ENCODE measurements at places on chromosomes 5 and 9. TPM values are rescaled to one million over a fixed set of nuclear protein-coding genes. Genes with fewer than 3 reads are reported as not detected.

The SH3GL2 gene
- total RNA-seq = not detected

The CDH10 gene
- not detected for total RNA-seq

The PIK3R1 gene
- total RNA-seq = 84.7 TPM

The HTR4 gene
- not detected for total RNA-seq

The AOPEP gene
- total RNA-seq = 9.8 TPM

The GRIA1 gene
- not detected for total RNA-seq

The IFNA8 gene
- total RNA-seq = not detected

The TAF1L gene
- total RNA-seq = not detected

The ZNF608 gene
- total RNA-seq = not detected

The LMX1B gene
- not detected for total RNA-seq

The IQGAP2 gene
- total RNA-seq = 70.2 TPM

The TUSC1 gene
- not detected for total RNA-seq

The ICE1 gene
- total RNA-seq = 28.9 TPM

The PNPLA7 gene
- 3.0 TPM for total RNA-seq

The SEMA6A gene
- 0.40 TPM for total RNA-seq

The ACTBL2 gene
- total RNA-seq = not detected

The OBP2B gene
- total RNA-seq = not detected

The DNM1 gene
- total RNA-seq = 0.40 TPM

The PDE6A gene
- not detected for total RNA-seq

The HEMGN gene
- 0.47 TPM for total RNA-seq

The PCDHB9 gene
- total RNA-seq = not detected

The DENND1A gene
- 14.5 TPM for total RNA-seq

The MEIKIN gene
- total RNA-seq = not detected

The PCDHGA8 gene
- total RNA-seq = not detected

The F2RL2 gene
- not detected for total RNA-seq

The SHOC1 gene
- not detected for total RNA-seq

The MYMK gene
- total RNA-seq = not detected

The FOXD4L5 gene
- total RNA-seq = 0.18 TPM

The GDNF gene
- total RNA-seq = not detected

The HMGCS1 gene
- 91.4 TPM for total RNA-seq

The ABLIM3 gene
- total RNA-seq = not detected

The KIF4B gene
- total RNA-seq = not detected
